ENCODE measurements at places on chromosomes 16 and 17.
A peak's percentile ranks its signal among the peaks of the same experiment; 100 is the strongest.

GRCh38 chr16:28924399-28924761 is 658 bp downstream of the RABEP2 start:
- no peak for DNase-seq

DNA sequence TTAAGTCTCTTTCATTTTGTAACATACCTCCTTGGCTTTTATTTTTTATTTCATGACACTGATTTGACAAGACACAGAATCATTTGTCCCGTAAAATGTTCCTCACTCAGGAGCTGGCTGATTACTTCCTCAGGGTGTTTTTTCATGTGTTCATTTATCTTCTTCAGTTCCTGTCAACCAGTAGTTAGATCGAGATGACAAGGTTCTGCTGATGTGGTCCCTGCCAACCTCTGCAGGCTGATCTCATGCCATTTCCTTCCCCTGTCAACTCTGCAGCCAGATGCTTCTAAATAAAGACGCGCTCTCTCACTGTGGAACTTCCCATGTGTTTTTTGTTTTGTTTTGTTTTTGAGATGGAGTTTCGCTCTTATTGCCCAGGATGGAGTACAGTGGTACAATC is 8.1 kb upstream of the CXCL16 start:
- peak; percentile 97 for DNase-seq

DNA sequence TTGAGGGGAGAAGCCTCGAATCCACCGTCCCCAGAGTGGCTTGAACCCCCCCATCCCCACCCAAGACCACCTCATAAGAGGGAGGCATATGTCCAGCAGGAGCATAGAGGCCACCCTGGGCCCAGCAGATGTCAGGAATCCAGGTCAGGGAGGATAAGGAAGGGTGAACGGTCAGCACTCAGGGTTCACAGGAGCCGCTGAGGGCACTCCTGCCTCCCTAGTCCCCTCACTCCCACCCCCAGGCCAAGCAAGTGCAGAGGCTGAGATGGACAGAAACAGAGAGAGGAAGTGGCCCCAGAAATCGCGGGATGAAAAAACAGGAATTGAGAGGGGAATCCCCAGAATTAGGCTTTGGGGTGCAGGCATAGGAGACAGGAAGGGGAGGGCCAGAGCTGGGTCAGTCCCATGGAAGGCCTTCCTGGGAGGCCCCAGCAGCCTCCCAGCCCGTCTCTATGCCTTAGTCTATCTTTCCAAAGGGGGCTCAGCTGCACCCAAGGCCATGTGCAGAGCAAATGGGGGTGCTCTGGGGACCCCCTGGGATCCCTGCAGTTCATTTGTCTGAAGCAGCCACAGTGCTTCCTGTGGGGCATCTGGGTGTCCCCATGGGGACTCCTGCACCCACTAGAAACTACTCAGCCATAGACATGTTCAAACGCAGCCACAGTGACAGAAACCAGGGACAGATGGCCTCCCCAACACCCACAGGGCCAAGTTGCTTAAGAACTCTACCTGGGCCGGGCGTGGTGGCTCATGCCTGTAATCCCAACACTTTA is 1.7 kb downstream of the CMTM3 start:
- peak; percentile 73 for DNase-seq

DNA sequence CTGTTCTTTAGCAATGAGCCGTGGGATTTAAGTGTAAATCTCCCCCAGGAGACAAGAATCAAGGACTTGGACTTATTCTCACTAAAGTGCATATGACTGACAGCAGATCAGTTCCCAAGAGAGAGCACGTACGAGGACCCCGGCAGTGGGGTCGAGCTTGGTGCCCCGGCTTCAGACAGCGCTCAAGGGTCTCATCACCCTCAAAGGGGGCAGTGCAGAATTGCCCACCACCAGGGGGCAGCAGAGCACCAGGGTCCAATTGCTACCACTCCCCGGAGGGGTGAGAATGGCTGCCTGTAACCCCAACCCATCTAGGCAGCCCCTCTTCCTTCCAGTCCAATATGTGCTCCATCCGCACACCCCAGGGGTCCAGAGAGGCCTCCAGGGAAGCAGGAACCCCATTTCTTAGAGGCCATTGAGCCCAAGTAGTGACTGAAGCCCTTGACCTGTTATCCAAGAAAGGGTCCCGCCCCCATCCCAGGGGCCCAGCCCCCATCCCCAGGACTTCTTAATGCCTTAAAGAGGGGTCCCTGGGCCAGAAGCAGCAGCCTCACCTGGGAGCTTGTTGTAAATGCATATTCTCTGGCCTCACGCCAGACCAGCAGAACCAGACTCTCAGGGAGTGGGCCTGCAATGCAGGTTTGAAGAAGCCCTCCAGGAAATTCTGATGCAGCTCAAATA is 86.1 kb downstream of the ZDHHC7 start:
- DNase-seq: peak; percentile 44

GRCh38 chr17:72336026-72336803 is 215.4 kb downstream of the SOX9 start:
- DNase-seq: no peak

- peak; percentile 84 for DNase-seq
Observed at GRCh38 chr17:81101614-81102306, 63.5 kb upstream of the PVALEF start.

DNA sequence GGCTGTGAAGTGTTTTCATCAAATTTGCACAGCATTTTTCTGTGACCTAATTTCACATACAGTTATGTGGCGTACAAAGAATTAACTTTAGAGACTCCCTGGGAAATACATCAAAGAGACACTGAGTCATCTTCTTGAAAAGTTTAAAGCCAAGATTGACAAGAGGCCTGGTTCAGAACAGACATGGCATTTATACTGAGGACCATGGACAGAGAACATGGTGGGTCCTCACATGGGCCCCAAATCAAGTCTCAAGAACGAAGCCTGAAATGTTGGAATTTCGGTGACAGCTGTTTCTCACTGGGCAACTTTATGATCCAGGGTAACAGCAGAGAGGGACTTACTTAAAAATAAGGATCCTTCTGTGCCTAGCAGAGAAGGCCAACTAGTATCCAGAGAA is 311.5 kb upstream of the KCNJ16 start:
- DNase-seq: no peak

- DNase-seq: no peak
Observed at GRCh38 chr16:3576211-3576610, 992 bp downstream of the NLRC3 start.

- DNase-seq: no peak
Observed at GRCh38 chr16:3068487-3068886, 3.0 kb downstream of the IL32 start.

- DNase-seq: no peak
Observed at GRCh38 chr16:177981-178667, 1.6 kb downstream of the HBA1 start.

- no peak for DNase-seq
Observed at GRCh38 chr16:28845761-28846079, 428 bp downstream of the TUFM start.

- DNase-seq: no peak
Observed at GRCh38 chr16:20830372-20830771, 24.0 kb downstream of the REXO5 start.

GRCh38 chr17:11885051-11885450 is 112.2 kb downstream of the ZNF18 start:
- no peak for DNase-seq

- no peak for DNase-seq
Observed at GRCh38 chr16:27473101-27473900, 71.3 kb downstream of the IL21R start.

DNA sequence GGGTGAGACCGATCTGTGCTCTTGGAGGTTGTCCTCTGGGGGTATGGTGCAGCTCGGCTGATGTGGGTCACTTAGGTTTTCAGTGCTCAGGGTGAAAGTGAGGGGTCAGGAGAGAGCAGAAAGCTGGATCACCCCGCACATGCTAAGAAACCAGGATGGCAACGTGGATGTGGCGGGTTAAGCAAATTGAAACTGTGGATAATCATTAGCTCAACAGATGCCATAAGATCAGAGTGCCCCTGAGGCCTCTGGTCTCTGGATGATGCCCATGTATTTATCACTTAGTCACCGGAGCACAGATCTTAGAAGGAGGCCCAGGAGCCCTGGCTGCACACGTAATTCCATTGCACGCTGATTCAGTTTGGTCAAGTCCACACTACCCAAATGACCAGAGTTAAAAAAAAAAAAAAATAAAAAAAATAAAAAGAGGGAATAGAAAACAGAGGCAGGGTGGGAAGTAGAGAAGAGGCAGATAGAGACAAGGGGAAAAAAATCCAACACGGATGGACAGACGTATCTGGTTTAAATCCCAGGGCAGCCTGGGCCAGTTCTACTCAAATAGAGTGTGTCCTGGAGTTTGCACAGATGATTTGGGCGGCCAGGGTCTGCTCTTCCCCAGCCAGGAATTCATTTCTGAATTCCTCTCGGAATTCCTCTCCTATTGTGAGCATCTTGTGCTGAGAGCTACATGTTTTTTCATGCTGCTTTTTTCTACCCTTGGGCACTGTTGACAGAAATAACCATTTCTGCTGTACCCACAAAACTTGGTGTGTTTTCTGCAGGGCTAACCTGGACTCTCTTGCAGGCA is 378.3 kb downstream of the CPPED1 start:
- DNase-seq: no peak

- DNase-seq: peak; percentile 48
Observed at GRCh38 chr16:67393111-67393787, at the start of gene TPPP3. Gene TPPP3, minus strand, starts transcription at chr16:67393498. Its CDS starts 2,387 bp downstream, at chr16:67391111.

DNA sequence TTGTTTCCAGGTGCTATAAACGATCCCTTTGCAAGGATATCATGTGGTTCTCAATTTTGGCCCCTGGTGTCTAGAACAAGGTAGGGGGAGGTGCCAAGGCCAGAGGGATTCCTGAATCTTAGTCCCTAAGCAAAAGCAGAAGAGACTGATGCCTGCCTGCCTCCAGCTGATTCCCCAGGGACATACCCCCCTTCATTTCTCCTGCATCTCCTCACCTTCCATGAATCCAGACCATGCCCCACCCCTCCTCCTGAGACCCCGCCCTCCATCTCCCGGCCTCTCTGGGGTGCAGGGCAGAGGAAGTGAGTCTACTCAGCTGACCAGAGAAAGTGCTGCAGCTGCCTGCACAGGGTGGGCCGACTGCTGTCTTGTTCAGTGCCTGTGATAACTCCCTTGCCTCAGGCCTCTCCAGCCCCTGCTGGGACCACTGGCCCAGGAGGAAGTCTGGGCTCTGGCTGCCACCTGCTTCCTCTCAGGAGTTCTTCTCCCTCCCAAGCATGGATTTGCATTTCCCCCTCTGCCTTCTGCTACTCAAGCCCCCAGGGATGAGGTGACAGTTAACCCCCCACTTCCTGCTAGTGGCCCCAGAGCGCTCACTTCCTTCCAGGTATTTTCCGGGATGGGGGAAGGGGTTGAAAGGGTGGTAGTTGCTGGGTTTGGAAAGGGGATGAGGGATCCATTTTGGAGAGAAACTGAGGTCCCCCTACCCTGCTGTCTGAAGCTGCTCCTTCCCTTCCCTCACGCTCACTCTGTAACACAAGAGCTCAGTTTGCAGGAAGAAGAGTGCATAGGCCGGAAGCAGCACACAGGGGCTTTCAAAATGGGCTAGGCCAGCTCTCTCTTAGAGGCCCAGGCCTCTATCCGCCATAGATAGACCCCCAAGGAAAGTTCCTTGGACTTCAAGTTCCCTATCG is 10.5 kb upstream of the TSPOAP1 start:
- DNase-seq: peak; percentile 83

- DNase-seq: no peak
Observed at GRCh38 chr16:29804455-29805231, 1.7 kb upstream of the MAZ start.

GRCh38 chr16:90081606-90081970 is 4.5 kb upstream of the PRDM7 start:
- DNase-seq: no peak

DNA sequence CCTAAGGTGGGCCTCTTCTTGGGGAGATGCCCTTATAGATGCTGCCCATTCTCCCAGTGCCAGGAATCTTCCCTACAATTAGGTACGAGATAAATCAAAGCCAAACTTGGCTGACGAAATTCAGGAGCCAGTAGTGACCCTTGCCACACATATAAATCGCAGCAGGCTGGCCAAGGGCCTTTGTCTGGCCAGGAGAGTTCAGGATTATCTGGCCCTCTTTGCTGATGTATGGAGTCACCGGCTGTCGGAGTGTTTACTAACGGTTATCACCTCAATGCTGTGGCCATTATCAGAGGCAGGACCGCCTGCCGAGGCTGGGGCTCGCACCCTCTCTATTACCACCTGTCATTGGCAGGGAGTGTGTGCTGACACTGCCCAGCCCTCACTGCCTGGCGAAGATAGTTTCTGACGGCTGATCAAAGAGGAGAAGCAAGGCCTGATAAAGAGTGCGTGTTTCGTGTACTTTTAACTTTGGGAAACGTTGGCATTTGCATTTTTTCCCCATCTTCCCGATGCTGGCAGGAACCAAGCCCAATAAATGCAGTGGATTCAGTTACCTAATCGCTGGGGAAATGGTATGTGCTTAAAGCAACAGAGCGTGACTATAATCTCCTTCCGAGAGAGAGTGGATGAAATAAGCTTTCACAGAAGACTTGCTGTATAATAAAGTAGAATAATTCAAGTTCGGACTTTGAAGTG is 32.8 kb upstream of the TBX2 start:
- no peak for DNase-seq

DNA sequence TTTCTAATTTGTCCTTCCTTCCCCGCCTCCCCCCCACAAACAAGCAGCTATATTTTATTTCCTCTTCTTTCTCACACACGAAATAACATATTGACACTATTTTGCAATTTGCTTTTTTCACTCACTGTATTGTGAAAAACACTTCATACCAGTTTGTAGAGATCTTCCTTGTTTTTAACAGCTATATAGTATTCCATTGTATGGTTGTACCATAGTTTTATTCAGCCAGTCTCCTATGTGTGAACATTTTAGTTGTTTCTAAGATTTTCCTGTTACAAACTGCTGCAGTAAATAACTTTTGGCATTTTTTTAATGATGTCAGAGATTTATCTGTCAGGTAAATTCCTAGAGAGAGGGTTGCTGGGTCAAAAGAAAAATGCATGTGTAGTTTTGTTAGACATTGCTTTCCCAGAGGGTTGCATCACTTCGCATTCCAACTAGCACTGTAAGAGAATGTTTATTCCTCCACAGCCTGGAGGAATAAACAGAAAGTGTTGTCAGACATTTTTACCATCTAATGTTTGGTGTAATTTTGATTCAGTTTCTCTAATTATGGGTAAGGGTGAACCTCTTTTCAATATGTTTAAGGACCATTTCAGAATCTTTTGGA is 101.2 kb downstream of the MRTFB start:
- no peak for DNase-seq

GRCh38 chr16:81815429-81815766 is 36.3 kb downstream of the PLCG2 start:
- no peak for DNase-seq

- no peak for DNase-seq
Observed at GRCh38 chr16:77328768-77329167, 106.1 kb downstream of the ADAMTS18 start.
